ENCODE measurements at places on chromosomes 7 and 10.

GRCh38 chr7:82441669-82442478, 1.7 kb downstream of the CACNA2D1 start:
- DNase-seq: no peak

DNA sequence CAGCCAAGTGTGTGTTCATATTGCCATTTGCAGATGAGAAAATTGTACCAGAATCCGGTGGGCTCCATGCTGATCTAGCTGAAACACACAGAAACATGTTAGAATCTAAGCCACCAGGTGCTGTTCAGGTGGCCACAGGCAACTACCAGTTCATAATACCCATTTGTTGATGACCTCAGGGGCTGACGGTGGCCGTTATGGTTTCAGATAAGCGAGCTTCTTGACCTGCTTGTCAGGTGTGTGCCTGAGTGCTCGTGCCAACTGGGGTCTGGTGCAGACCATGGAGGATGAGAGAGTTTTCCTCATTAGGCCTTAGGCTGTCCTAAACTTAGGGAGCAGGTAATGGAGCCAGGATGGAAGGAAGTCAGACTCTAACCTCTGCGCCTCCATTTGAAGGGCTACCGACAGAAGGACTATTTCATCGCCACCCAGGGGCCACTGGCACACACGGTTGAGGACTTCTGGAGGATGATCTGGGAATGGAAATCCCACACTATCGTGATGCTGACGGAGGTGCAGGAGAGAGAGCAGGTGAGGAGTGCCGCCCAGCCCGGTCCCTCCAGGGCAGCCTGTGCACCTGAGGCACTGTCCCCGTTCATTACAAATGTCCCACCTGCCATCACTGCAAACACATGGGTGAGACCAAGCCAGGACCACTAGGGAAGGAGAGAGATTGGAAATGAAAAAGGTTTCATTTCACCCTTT, 53.1 kb downstream of the MKI67 start:
- DNase-seq: no peak

DNA sequence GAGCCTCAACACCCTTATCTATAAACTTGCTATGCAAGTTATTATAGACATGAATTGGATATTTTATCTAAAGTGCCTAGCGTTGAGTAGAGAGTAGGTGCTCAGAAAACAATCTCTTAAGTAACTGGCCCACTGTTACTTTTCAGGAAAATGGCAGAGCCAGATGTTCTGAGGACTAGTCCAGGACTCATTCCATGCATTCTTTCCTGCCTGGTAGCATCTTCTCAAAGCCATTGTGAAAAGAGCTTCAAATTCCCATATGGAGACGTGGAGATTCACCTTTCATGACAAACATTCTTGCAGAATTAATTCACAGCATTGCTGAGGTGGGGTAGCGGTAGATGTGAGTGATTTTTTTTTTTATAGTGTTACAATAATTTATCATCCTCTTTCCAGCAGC, 35.9 kb upstream of the ITPRID1 start:
- DNase-seq: no peak

- DNase-seq: no peak
Measured at GRCh38 chr10:122525788-122526187, 34.8 kb upstream of the DMBT1 start.

DNA sequence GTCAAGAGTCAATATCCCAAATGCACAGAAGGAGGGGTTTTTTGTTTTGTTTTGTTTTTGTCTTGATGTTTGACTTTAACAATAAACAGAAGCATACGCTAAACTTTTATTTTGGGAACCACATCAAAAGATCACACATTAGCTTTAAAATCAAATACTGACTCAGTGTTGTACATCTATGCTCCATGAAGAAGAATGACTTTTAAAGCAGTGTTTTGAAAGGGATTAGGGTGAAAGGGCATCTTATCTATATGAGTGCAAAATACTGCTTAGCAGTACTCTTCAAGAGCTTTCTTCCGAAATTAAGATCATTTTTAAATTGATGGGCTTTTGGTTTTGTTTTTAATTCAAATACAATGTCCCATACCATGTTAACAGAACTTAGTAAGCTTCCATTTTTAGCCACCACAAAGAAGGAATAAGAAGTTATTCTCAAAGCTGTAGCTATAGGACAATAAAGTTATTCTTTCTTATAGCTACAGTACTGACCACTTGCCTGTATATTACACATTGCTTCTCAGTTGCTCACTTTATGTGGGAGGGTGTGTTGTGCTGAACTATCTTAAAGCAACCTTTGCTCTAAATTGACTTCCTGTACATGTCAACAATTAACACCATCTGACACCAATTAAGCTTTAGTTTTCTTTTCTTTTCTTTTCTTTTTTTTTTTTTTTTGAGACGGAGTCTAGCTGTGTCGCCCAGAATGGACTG, 144.3 kb upstream of the KAT6B start:
- no peak for DNase-seq

DNA sequence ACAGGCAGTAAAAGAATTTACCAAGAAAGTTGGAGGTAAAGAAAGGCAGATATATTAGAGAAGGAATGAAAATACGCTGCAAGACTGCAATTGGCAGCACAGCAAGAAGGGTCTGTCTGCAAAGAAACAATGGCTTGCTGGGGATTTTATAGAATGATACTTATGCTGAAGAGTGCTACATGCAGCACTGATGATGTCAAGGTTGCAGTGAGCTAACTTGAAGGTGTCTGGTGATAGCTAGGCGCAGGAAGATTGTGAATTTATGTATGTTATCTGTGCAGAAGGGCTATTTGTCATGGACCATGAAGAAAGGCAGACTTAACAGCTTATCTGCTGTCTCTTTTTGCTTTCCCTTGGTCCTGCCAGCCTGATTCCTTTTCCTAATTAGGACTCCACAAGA, 319.3 kb upstream of the KMT2E start:
- no peak for DNase-seq

- no peak for DNase-seq
Measured at GRCh38 chr7:51242007-51242691, 74.5 kb downstream of the COBL start.

DNA sequence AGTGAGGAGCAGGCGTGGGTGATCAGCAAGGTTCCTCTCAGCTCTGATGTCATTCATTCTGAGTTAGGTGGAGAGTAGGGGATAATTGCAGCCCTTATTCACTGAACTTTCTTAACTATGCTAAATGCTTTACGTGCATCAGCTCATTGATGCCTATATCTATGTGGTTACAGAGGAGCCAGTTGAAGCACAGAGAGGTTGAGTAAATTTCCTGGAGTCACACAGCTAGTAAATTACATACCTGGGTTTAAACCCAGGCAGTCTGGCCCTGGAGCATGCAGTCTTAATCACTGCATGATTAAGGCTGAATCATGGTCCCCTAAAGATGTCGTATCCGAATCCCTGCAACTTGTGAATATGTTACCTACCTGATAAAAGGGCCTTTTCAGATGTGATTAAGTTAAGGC, 99.6 kb downstream of the GRK5 start:
- DNase-seq: no peak

DNA sequence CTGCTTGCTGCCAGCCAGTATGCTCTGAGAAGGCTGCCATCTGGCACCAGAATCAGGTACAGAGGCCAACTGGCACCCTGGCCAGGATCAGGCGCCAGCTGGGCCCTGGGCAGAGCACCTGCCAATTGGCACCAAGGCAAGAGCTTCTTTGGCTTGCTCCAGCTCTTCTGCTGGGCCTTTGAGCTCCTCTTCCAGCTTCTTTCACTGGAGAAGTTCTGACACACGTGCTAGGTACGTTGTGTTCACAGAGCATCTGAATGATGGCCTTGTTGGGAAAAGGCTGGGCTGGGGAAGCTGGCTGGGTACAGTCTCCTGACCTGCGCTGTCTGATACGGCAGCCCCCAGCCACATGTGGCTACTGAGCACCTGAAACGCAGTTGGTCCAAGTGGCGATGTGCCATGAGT, 31.7 kb upstream of the OPALIN start:
- no peak for DNase-seq

- no peak for DNase-seq
Measured at GRCh38 chr7:16668049-16668858, 22.3 kb downstream of the BZW2 start.

- DNase-seq: no peak
Measured at GRCh38 chr10:6256439-6256838, 53.7 kb downstream of the PFKFB3 start.

GRCh38 chr7:128387216-128388144, 22.3 kb downstream of the IMPDH1 start:
- DNase-seq: peak; percentile 56

GRCh38 chr7:100049441-100050291, at the start of gene ZSCAN21:
TSS of gene ZSCAN21 (plus strand) at chr7:100049774. CDS start at chr7:100057007, 7,233 bp downstream.
- peak; percentile 54 for DNase-seq

GRCh38 chr10:50990568-50991455, 83.5 kb upstream of the PRKG1 start:
- DNase-seq: no peak

DNA sequence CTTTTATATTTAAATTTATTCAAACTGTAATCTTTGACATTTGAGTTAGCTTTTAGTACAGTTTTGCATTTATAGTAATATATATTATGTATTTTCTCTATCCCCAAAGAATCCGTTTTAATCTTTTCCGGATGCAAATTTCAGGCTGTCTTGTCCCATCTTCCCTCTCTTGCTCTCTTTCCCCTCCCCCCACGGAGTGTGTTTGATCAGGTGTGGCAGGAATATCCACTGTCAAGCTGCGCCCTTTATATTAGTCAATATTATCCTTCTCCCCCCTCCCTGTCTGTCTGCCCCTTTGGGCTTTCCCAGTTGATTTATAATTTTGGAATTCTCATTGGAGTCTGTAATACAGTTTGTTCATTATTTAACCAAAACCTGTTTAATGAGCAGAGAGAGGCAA, 19.0 kb downstream of the GBF1 start:
- DNase-seq: no peak

GRCh38 chr10:15751046-15751445, 31.3 kb upstream of the ITGA8 start:
- no peak for DNase-seq

GRCh38 chr10:79165070-79165778, 96.5 kb downstream of the ZMIZ1 start:
- DNase-seq: no peak

GRCh38 chr7:116678780-116679179, 6.8 kb downstream of the MET start:
- DNase-seq: no peak

DNA sequence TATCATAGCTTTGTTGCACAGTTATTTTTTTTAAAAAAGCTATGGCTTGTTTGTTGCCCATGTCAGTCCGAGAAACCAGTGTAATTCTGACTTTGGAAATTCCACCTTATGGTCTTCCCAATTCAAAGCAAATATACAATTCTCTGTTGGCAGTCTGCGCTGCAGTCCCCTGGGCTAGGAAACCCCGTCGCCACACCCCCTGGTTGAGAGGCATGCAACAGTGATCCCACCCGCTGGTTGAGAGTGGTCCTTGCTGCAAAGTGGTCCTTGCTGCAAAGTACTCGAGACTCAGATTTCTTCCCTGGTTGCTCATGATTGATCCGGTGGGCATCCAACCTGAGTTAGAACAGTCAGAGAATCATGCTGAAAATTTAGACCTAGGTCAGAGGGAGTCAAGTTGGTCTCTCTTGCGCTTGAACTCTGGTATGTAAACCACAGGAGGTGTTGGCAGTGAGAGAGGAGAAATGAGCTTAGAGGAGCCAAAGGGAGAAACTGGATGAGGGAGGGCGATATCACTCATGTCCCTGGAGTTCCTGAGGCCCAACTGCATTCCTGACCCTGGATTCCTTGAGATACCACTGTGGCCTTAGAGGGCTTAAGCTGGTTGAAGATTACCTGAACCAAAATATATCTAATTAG, 45.0 kb upstream of the STK17A start:
- DNase-seq: no peak

- DNase-seq: no peak
Measured at GRCh38 chr7:113256883-113257531, 138.7 kb upstream of the SMIM30 start.

GRCh38 chr7:39095875-39096619, 118.3 kb downstream of the POU6F2 start:
- DNase-seq: no peak

DNA sequence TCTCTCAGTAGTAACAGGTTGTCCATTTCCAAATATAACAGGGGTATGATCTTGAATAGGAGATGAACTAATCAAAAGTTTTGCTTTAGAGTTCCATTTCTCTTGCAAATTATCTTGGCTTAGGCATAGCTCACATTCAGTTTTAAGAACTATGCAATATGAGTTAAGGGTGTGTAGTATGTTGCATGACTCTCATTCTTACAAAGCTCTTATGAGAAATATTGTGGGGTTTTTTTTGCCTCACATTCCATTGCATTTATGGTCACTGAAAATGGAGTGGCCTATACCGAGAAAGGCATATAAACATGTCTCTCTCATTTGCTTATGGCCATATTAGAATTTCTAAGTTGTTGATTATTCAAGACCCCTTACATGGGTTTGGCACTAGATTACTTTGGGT, 48.5 kb upstream of the LAMB1 start:
- DNase-seq: no peak

DNA sequence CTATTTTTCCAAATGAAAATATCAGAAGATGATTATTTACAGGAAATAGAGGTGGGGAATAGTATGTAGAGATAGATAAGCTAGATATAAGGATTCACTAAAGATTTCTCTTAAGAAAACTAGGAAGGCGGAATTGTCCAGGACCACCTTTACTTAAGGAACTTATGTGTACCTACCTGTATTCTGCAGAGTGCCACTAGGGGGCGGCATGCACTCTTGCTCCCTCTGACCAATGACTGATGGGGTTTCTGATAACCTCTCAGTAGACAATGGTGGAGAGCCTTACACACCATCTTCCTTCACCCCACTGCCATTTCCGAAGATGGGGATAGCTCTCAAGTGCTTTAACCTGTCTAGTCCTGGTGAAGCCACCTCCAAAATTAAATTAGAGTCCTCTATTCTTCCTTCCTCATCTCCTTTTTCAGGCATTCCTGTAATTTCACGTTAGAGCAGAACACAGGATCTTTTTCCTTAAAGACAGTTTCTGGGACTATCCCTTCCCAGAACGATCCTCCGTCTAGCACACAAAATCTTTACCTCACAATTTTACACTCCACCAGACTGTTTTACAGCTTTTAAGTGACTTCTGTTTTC, 453.1 kb downstream of the SORCS1 start:
- no peak for DNase-seq

DNA sequence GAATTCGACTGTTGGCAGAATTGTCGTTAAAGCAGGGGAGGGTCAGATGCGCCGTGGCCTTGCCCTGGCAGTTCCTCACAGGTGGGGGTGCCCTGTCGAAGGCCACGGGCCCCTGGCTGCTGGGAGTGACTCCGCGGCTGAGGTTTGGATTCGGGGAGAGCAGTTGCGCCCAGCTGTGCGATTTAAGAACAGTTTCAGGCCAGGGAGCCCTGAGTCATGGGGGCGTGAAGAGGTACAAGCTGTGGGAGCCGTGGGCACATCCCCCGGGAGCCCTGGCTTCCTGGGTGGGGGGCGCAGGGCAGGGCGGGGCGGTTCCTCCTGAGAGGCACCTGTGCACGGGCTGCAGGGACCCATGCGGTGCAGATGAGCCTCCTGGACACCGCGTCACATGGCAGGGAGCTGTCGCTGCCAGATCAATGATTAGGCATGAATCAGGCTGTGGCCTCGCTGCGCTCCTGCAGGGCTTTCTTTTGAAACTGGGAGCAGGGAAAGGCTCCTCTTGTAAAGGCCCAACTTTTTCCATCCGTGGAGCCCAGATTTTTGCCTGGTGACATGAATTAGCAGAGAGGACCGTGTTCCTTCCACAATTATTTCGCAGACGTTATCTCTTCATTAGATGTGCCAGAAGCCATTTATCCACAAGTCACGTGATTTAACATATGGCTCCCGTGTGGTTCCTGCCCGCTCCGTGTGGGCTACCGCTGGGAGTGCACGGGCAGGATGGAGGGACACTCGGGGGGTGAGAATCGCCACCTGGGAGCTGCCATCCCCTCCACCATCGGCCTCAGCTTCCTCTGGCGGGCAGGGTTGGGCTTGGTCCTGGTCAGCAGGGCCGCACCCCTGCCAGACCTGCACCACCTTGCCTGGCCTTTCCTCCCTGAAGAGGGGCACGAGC, 918 bp downstream of the PWWP2B start:
- no peak for DNase-seq

Measured in activated naive CD8-positive, alpha-beta T cell treated with anti-CD3 and anti-CD28 coated beads, Interleukin-2, amount 50 U/mL, for 16 hours (primary cell).